Osteocyte (in vitro differentiated cells): ENCODE measurements at places on chromosomes 16 and 17. TPM values are rescaled to one million over a fixed set of nuclear protein-coding genes. Genes with fewer than 3 reads are reported as not detected.

Gene IL17C
- total RNA-seq: not detected in 2 replicates

GRCh38 chr17:66481271-66481670 lies 178.9 kb downstream of the PRKCA start:
- H3K4me3 ChIP-seq: no peak overlapping the region
- peaks cover 5% of the 10 kb centered on the region for H3K36me3 ChIP-seq

DNA sequence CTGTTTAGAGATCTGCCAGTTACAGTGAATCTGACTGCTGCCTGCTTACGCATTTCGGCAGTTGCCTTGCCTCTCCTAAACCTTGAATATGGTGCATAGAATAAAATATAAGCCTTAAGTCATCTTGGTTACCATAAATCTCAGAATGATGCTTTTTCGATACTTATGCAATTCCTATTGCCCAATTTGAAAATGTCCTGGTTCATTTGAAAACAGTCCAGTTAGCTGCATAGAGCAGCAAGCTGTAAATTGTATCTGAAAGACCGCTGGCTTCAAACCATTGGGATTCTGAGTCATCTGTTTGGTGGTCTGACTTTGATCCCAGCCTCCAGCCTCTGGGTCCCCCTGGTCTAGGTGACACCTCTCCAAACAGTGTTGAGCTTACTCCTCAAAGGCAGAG lies 2.7 kb upstream of the PRKCA start:
- no peak overlapping the region for H3K4me3 ChIP-seq
- no peaks in the 10 kb centered on the region for H3K27me3 ChIP-seq

DNA sequence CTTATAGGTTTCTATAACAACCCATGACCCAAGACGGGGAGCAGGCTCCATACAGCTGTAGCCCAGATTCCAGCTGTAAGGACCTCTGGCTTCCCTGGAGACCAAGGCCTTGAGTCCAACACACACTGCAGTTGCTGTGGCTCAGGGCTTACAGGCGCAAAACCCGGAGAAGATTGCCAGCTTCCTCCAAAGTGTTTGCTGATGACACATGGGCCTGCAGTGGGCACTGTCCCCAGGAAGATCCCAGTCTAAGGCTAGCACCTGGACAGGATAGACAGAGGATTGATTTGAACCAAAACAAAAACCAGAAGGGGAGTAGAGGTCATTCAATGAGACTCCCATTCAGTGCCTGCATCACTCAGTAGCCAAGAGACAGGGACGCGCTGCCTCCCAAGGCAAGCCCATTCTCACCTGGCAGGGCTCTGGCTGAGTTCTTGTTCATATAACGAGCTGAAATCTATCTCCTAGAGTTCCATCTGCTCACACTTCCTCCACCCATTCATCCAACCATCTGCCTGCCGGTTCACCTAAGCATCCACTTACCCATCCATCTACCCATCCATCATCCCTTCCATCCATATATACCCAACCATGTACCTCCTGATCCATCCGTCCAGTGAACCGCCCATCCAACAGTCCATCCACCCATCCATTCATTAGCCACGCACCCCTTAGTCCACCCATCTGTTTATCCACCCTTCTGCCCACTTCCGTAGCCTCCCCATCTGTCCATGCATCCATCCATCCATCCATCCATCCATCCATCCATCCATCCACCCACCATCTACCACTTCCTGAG lies 10.2 kb downstream of the RAB11FIP4 start:
- H3K27me3 ChIP-seq: peaks cover 6% of the 10 kb centered on the region
- H3K36me3 ChIP-seq: no peaks in the 10 kb centered on the region
- H3K4me3 ChIP-seq: no peak overlapping the region
- H3K4me1 ChIP-seq: no peaks in the 10 kb centered on the region
- no peak for DNase-seq

DNA sequence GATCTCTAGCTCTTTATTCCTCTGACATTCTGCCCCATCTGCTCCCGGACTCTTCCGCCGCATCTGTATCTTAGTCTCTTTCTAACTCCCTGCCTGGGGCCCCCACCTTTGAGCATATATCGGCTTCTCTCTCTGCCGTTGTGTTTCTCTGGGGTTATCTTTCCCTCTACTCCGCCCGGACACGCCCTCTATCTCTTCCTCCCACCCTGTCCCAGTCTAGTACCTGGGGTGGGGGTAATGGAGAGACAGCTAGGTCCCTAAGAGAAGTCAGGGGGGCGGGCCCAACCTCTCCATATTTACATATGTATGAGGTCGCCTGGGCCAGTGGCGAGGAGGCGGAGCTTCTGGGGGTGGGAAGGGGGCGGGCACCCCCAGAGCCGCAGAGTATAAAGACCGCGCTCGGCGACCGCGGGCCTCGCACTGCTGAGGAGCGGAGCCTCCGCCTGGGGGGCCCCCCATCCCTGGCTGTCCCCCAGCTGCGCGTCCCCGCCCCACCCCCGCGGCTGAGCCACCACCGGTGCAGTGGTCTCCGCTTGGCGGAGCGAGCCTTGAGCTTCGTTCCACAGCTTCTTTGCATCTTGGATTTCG lies at the start of gene ATP1B2:
Gene ATP1B2 (plus strand): TSS at position 418 of the 588 bp plus-strand sequence. CDS start 593 bp downstream, outside the sequence.
- no peak for DNase-seq
- H3K4me1 ChIP-seq: peaks cover 16% of the 10 kb centered on the region
- no peak within 1 kb of the TSS for H3K27ac ChIP-seq
- peaks cover 47% of the 10 kb centered on the region for H3K27me3 ChIP-seq

DNA sequence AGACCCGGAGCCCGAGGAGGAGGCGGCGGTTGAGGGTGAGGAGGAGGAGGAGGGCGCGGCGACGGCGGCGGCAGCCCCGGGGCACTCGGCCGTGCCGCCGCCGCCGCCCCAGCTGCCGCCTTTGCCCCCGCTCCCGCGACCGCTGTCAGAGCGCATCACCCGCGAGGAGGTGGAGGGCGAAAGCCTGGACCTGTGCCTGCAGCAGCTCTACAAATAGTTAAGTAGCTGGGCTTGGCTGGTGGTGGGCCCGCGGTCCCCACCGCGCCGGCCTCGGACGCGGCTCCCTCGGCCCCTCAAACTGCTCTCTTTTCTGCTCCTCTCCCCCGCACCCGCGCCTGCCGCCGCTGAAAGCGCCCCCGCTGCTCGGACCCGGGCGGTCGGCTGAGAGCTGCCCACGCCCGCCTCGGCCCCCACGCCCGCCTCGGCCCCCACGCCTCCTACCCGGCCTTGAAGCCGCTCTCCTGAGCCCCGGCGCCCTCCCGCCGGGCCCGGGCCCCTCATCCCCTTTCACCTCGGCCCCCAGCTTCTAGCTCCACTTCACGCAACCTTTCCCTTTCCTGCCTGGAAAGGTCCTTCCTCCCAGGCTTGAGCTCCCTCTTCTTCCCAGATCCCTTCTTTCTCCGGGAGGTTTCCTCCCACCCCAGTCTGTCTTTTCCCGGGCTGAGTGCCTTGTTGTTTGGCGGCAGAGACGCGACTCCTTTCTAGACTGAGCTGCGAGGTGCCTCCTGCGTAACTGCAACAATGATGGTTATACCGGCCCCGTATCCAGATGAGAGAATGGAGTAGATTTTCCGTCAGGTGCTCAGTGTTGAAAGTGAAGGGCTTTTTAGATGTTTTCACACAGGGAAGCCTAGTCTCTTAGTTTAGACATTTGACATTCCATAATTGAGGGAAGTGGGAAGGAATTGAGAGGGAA lies 850 bp downstream of the PPM1E start:
- peaks cover 39% of the 10 kb centered on the region for H3K27me3 ChIP-seq
- DNase-seq: no peak
- peak overlapping the region; percentile 95 for H3K4me3 ChIP-seq

- H3K27me3 ChIP-seq: no peaks in the 10 kb centered on the region
- H3K4me3 ChIP-seq: peak overlapping the region; percentile 34
- no peak for DNase-seq
- peak overlapping the region; percentile 88 for H3K27ac ChIP-seq
- peaks cover 7% of the 10 kb centered on the region for H3K36me3 ChIP-seq
These were observed 20.8 kb downstream of the DCUN1D3 start for GRCh38 chr16:20879175-20880040.

- H3K4me1 ChIP-seq: peaks cover 17% of the 10 kb centered on the region
- H3K27ac ChIP-seq: peak overlapping the region; percentile 81
- H3K27me3 ChIP-seq: no peaks in the 10 kb centered on the region
- H3K36me3 ChIP-seq: peaks cover 6% of the 10 kb centered on the region
These were observed 43.3 kb upstream of the NF1 start for GRCh38 chr17:31051506-31051905.

DNA sequence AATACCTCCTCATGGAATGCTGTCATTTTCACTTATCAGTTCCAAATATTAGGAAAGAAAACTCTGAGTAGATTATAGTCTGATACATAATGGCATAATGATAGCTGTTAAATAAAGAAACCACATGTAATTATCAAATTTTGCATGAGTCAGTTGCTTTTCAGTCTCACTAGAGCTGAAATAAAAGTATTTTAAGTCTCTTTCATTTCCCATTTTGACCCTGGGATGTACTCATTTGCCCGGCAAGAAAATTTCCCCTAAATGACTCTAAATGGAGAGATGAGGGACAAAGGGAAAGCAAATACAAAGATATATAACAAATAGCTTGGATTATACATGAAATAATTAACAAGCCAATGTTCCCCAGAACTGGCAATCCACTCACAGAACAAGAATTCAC lies 47.9 kb upstream of the CPHXL start:
- H3K4me1 ChIP-seq: no peaks in the 10 kb centered on the region
- DNase-seq: no peak
- no peaks in the 10 kb centered on the region for H3K36me3 ChIP-seq

- peaks cover 62% of the 10 kb centered on the region for H3K4me1 ChIP-seq
- H3K4me3 ChIP-seq: peak overlapping the region; percentile 73
- peak overlapping the region; percentile 86 for H3K27ac ChIP-seq
These were observed 855 bp downstream of the TMEM204 start for GRCh38 chr16:1534021-1535020.

DNA sequence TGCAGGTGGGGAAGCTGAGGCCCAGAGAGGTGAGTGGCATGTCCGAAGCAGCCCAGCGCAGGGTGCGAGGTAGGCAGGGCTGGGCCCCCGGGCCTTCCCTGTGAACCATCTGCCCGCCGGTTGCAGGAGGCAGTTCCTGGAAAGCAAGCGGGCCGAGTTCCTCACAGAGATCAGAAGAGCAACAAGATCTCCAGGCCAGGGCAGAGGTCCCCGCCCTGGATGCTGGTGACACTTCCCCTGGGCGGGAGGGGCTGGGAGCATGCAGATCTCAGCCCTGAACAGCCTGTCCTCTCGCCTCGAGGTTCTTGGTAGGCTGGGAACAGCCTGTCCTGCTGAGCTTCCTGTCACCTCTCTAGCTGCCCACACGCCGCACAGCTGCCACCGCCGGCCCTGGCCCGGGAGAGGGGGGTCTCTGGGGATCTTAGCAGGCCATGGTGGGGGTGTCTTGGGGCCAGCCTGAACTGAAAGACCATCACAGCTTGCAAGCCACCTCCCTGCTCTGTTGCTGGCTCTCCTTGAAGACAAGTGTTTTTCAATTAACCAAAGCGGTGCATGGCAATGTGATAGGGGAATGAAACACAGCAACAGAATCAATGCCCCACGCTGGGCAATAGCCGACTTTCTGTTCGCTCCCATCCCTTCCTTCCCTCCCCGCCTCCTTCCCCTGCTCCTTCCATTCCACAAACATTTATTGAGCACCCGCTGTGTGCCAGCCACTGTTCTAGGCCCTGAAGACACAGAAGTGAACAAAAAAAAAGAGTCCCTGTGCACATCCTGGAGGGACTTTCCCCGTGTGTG lies 31.7 kb downstream of the SOCS1 start:
- no peak overlapping the region for H3K27ac ChIP-seq
- no peak overlapping the region for H3K4me3 ChIP-seq
- DNase-seq: no peak
- peaks cover 2% of the 10 kb centered on the region for H3K27me3 ChIP-seq
- H3K36me3 ChIP-seq: no peaks in the 10 kb centered on the region

Gene ELMO3
- total RNA-seq: 1.7 and 2.1 TPM in 2 replicates

GRCh38 chr16:48479955-48480354 lies 94.7 kb upstream of the SIAH1 start:
- DNase-seq: no peak
- peaks cover 12% of the 10 kb centered on the region for H3K4me1 ChIP-seq
- H3K27me3 ChIP-seq: peaks cover 21% of the 10 kb centered on the region
- no peaks in the 10 kb centered on the region for H3K36me3 ChIP-seq
- H3K4me3 ChIP-seq: no peak overlapping the region

Gene OR4D1
- 0.11 TPM in 1 of 2 replicates, not detected in the other for total RNA-seq

GRCh38 chr16:70694088-70694867 lies 8.4 kb upstream of the MTSS2 start:
- H3K36me3 ChIP-seq: peaks cover 3% of the 10 kb centered on the region
- DNase-seq: no peak
- no peaks in the 10 kb centered on the region for H3K27me3 ChIP-seq

GRCh38 chr16:32116080-32116479 lies 137.0 kb upstream of the TP53TG3D start:
- H3K36me3 ChIP-seq: no peaks in the 10 kb centered on the region
- DNase-seq: no peak
- no peaks in the 10 kb centered on the region for H3K4me1 ChIP-seq
- H3K27ac ChIP-seq: no peak overlapping the region

DNA sequence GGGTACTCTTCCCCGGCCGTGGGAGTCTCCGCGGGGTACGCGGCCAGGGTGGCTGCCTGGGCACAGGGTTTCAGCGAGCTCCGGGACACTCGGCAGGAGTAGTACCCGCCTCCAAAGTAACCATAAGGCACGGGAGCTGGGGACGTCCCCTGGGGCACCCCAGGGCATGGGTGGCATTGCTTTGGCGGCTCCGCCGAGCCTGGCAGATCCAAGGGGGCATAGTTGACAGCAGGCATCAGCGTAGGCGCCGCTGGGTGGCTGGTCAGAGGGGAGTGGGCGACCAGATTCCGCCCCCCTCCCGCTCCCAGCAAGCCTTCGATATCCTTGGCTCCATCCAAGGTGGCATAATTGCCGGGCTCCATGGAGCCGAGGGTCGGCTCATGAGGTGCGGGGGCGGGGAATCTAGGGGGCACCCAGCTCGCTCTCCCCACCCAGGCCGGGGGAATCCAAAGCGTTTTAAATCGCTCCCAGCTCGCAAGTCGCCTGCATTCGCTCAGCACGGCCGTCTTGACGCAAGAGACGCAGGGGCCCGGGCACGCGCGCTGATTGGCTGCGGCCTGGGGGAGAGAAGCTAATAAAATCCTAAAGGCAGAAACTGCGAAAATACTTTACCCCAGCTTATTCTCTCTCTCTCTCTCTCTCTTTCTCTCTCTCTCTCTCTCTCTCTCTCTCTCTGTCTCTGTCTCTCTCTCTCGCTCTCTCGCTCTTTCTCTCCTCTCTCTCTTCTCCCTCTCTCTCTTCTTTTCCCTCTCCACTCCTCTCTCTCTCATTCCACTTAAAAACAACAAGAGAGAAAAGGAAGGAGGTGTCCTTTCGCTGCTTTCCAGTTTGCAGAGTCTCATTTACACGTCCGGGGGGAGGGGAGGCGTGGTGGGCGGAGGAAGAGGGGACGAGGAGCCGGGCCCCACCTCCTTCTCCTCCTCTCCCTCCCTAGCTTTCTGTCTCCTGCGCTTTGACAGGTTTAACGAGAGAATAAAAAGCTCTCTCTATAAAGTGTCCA lies at the start of gene HOXB13:
Gene HOXB13 (minus strand): TSS at position 519 of the 1,000 bp plus-strand sequence. CDS start 157 bp downstream, at position 362.
- peaks cover 95% of the 10 kb centered on the region for H3K27me3 ChIP-seq
- no peak within 1 kb of the TSS for H3K27ac ChIP-seq
- H3K36me3 ChIP-seq: peaks cover 2% of the 10 kb centered on the region
- H3K4me3 ChIP-seq: peak within 1 kb of the TSS; percentile 54
- H3K4me1 ChIP-seq: peaks cover 26% of the 10 kb centered on the region

- H3K4me1 ChIP-seq: peaks cover 2% of the 10 kb centered on the region
- peaks cover 19% of the 10 kb centered on the region for H3K27me3 ChIP-seq
- H3K36me3 ChIP-seq: no peaks in the 10 kb centered on the region
- no peak overlapping the region for H3K27ac ChIP-seq
- no peak overlapping the region for H3K4me3 ChIP-seq
- no peak for DNase-seq
These were observed 3.2 kb downstream of the CD7 start for GRCh38 chr17:82314012-82314726.

Gene KRTAP9-2
- total RNA-seq: not detected in 2 replicates

- no peak for DNase-seq
- no peak overlapping the region for H3K27ac ChIP-seq
- H3K4me1 ChIP-seq: no peaks in the 10 kb centered on the region
- no peaks in the 10 kb centered on the region for H3K36me3 ChIP-seq
These were observed 484.0 kb upstream of the ERCC4 start for GRCh38 chr16:13435873-13436474.
